ENCODE measurements at places on chromosomes 1 and 21. TPM values are rescaled to one million over a fixed set of nuclear protein-coding genes. Genes with fewer than 3 reads are reported as not detected.

Gene AKIRIN1
- 66.4 TPM for total RNA-seq

DNA sequence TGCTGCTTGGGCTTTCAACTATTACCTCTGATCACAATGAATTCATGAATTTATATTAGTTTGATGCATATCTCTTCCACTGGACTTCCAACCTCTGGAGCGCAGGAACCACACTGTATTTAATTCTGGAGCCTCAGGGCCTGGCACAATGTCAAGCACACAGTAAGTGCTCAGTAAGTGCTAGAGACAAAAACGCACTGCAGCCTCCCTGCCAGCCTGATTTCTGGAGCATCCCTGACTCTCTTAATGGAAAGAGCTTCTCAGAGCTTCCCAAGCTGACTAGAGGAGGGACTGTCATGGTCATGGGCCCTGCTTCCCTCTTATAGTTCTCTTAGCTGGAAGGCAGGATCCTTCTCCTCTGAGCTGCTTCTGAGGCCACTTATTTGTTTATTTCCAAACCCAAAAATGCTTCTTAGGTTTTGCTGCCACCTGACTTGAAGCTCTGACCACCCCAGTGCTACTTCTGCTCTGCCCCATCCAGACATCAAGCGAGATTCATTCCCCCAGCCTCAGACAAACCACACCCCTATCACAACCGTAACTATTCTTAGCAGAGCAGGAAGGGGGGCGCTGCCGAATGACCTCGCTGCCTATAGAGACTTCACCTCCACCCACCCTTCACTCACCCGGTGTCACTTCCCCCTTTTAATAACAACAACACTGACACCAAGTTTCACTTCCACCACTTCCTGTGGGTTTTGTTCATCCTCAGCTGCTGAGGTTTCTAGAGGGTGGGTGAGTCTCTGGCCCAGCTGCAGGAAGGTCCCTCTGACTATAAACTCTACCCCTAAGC is 33.6 kb downstream of the NUAK2 start:
- peak; percentile 93 for DNase-seq

GRCh38 chr1:31010086-31010989 is 55.2 kb downstream of the PUM1 start:
- no peak for DNase-seq

GRCh38 chr1:153506831-153507413 is 28.9 kb downstream of the S100A6 start:
- no peak for DNase-seq

- no peak for DNase-seq
These were observed 12.6 kb downstream of the SLAMF8 start for GRCh38 chr1:159839116-159839849.

Gene RGS7
- total RNA-seq = not detected

GRCh38 chr1:196357913-196358312 is 250.3 kb downstream of the KCNT2 start:
- DNase-seq = no peak

DNA sequence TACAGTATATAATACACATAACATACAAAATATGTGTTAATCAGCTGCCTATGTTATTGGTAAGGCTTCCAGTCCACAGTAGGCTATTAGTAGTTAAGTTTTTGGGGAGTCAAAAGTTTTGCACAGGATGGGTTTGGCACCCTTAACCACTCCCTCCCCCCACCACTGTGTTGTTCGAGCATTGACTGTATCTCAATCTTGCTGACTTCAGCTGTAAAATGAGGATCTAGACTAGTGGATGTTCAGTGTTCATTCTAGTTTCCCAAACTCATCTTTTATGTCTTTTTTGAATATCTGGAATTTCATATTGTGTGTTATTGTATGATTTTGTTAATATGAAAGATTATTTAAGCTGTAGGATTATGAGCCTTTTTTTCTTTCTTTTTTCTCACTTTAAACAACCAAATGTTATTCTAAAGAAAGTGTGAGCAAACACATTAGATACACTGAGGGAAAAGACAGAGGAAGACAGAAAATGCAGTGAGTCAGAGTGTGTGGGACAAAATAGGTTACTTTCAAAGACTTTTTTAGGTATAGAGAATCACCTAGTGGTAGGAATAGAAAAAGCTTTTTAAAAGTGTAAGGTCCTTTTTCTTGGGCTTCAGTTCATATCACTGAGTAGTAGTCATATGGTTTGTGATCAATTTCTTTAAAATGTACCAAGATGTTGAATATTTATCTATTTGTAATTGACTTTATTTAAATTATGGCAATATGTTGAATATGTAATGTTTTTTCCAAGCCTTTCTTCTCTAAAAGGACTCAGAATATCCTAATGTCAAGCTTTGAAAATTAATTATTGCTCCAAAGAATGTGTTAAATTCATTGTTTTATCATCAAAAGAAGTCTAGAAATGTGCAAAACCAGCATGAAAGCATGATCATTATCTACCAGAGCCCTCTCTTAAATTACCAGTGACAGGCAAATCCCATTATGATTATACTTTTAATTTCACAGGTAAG is 17.9 kb upstream of the CENPF start:
- no peak for DNase-seq

Gene ZFP69B
- total RNA-seq = 8.3 TPM

- no peak for DNase-seq
These were observed 15.3 kb downstream of the CFAP74 start for GRCh38 chr1:1988061-1988945.

DNA sequence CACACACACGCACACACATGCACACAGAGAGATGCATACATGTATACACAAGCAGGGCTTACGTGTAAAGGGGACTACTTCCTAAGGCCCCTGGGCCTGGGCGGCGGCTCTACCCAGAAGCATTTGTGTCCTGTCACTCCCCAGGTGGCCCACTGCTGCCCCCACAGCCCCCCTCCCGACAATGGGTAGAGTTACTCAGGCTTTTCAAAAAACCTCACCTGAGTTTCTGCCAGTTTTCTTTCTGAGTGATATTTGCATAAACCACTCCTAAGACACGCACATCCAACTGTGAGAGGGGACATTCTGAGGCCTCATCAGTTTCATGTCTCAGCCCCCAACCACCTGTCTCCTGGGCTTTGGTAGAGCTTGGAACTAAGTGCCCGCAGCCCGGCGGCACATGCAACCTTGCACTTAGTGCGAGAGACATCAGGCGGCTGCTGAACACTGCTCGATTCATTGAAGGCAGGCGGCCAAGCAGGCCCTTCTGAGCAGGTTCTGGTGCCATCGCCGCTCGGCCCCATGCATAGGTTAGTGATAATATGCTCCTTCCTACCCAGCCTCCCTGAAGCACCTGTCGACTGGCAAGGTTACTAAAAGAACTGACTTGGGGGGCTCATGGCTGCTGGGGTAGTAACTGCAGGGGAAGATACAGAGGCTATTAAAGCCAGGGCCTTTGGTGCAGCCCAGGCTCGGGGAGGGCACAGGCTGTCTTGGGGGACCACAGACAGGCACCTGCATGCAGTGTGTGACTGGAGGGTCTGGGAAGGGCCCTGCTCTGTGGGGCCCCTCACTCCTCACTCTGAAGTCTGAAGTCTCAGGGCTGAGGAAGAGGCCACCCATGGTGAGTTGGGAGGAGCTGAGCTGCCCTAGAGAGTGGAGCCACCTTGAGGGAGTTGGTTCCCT is 364.2 kb upstream of the VAMP3 start:
- no peak for DNase-seq

DNA sequence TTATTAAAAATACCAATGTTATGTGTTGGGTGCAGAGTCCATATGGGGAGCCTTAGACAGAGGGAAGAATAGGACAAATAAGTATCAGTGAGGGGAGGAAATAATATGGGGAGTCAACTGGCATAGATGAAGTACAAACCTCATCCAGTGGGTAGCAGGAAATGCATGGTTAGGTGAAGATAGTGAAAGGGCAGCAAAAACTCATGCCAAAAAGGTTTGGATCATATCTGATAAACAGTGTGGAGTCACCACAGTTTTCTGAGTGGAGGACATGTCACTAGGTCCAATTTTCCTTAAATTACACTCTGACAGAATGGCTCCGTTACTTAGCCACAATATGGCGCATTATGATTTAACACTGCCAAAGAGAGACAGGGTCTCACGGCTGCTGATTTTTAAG is 10.3 kb downstream of the DUSP23 start:
- DNase-seq = no peak

DNA sequence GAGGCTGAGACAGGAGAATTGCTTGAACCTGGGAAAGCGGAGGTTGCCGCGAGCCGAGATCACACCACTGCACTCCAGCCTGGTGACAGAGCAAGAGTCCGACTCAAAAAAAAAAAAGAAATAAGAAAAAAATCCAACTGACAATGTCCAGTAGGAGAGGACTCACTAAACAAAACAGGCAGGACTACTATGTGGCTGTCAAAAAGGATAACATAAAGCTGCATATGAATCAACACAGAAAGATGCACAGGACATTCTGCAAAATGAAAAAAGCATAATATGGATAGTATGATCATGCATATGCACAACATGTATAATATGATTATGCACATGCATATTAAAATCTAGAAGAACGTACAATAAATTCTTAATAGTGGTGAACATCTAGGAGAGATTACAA is 80.7 kb downstream of the JAK1 start:
- no peak for DNase-seq

GRCh38 chr1:45535988-45536766 is 14.4 kb upstream of the AKR1A1 start:
- no peak for DNase-seq

Gene TTC39A
- total RNA-seq = not detected

DNA sequence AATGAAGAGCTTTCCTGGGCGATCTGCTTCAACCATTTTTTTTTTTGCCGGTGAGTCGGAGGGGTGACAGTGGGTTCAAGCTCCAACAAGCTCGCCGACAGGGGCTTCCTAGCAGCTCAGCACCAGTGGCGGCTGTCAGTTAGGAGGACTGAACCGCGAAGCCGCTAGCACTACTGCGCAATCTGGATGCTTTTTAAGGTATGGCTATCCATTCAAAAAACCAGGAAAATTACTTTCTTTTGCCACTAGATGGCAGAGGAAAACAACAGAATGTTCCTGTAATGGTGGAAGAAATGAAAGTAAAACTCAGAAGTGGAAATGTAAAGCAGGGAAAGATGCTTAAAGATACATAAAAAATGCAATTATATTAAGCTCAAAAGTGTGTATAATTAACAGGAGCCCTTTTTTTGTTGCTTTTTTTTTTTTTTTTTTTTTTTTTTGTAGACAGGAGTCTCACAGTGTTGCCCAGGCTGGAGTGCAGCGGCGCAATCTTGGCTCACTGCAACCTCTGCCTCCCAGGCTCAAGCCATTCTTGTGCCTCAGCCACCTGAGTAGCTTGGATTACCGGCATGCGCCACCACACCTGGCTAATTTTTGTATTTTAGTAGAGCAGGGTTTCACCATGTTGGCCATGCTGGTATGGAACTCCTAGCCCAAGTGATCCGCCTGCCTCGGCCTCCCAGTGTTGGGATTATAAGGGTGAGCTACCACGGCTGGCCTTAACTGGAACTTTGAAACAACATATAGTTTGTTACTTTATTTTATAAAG is 8.5 kb downstream of the KYAT3 start:
- DNase-seq = peak; percentile 52

Gene PTPN7
- 97.0 TPM for total RNA-seq

DNA sequence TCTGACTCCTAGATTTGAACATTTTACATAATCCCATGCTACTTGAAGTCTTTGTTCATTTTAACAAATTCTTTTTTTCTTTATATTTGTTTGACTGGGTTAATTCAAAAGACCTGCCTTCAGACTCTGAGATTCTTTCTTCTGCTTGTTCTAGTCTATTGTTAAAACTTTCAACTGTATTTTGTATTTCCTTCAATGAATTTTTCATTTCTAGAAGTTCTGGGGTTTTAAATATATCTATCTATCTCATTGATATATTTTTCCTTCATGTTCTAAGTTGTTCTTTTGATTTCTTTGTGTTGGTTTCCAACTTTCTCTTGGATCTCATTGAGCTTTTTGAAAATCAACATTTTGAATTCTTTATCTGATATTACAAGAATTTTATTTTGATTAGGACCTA is 64.3 kb downstream of the HMCN1 start:
- DNase-seq = no peak

GRCh38 chr21:37551331-37551992 is 184.9 kb downstream of the DYRK1A start:
- DNase-seq = peak; percentile 9

Gene TMEM52
- total RNA-seq = not detected

DNA sequence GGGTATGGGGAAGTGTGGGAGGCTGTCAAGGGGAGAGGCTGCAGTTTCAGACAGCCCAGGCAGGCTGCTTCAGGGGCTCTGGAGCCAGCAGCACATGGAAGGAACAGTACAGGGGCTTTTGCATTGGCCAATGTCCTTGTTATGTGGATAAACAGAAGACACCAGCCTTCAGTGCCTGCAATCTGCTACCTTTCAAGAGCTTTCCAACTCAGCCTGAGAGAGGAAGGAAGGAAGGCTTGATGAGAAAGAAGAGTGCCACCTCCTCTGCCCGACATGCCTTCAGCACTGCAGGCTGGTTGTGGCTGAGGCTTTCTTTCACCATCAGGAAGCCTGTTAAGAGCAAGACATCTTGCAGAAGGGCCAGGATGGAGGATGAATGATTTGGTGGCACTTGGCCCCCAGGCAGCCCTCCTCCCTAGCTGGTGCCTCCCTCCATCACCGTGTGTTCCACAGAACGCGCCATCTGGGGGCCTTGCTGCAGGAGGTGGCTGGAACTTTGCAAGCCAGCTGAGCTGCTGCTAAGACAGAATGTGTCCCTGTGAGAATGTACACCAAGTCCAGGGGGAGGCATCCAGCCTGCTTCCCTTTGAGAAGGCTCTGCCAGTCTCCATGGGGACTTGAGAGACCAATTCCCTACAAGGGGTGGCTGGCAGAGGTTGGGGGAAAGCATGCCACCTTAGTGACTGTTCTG is 372.4 kb upstream of the PROX1 start:
- no peak for DNase-seq

Gene LEFTY1
- not detected for total RNA-seq

Gene PAQR6
- 1.4 TPM for total RNA-seq

GRCh38 chr1:3403388-3404231 is 50.9 kb upstream of the ARHGEF16 start:
- DNase-seq = no peak

- DNase-seq = no peak
These were observed 60.0 kb downstream of the PIK3CD start for GRCh38 chr1:9711466-9712020.
